OCI-M1 (cell line): ENCODE measurements at places on chromosomes 16 and 17.
A peak's percentile ranks its signal among the peaks of the same experiment; 100 is the strongest.

GRCh38 chr17:7329997-7330637 is 982 bp upstream of the NEURL4 start:
- peak; percentile 95 for DNase-seq

GRCh38 chr16:73553941-73554660 is 506.2 kb upstream of the ZFHX3 start:
- no peak for DNase-seq

- no peak for DNase-seq
Measured at GRCh38 chr16:26981266-26981938, 85.3 kb upstream of the C16orf82 start.

GRCh38 chr16:4625560-4626159 is 1.0 kb downstream of the MGRN1 start:
- DNase-seq = no peak

DNA sequence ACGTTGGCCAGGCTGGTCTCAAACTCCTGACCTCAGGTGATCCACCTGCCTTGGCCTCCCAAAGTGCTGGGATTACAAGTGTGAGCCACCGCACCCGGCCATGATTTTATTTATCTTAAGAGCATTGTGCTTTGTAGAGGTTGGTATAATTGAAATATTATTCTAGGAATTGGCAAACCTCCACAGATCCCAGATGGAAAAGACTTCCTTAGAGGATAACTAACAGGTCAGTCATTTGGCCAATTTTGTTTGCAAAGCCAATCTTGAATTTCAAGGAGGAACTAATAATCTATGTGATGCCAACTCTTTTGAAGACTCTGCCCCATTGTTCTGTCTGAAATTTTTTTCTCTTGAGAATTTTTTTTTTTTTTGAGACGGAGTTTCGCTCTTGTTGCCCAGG is 46.7 kb upstream of the SLC5A10 start:
- DNase-seq = no peak

DNA sequence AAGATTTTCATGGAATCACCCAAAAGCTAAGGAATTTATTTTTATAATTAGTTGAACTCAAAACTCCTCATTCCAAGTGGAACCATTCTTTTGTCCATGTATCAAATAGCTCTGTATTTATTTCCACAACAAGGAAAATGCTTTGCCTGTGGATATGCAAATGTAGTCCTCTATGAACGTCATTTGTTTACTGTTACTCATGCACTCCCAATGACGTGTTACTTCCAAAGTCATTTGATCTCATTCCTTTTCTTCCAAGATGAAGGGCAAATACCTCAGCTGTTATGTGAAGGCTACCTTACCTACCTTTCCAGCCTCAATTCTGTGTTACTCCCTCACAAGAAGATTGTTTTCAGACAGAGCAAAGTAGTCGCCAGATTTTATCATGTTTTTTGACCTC is 83.7 kb downstream of the ITFG1 start:
- no peak for DNase-seq

DNA sequence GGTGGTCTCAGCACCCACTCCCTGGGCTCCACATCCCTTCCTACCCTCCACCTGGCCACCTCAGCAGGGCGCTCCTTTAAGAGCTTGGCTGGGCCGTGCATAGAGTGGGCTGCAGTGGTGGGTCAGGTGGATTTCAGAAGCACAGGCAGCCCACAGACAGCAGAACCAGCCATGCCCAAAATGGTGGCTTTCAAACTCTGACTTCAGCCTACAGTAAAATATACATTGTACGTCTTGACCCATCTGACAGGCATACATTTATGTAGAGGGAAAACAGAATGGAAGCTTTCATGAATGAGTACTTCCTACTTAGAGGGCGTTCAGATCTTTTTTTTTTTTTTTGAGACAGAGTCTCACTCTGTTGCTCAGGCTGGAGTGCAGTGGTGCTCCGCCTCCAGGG is 26.0 kb upstream of the LASP1NB start:
- no peak for DNase-seq

DNA sequence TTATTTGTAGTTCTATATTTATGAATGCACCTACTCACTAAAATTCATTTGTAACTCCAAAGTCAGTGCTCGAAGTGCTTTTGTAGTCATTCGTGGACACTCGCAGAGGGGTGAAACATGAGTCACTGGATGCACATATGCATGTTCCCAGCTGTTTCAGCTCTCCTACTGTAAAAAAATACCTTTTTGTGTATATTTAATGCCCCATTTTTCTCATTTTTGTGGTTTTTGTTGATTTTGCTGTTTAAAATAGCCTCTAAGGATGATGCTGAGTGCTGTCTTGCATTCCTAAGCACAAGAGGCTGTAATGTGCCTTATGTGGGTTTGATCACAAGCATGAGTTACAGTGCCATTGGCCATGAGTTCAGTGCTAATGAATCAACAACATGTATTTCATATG is 30.6 kb downstream of the CENPV start:
- DNase-seq = no peak

- no peak for DNase-seq
Measured at GRCh38 chr16:85466989-85467388, 146.1 kb upstream of the GSE1 start.

- DNase-seq = no peak
Measured at GRCh38 chr17:29156781-29157180, 23.4 kb downstream of the MYO18A start.

- no peak for DNase-seq
Measured at GRCh38 chr16:77956231-77956630, 66.1 kb upstream of the CLEC3A start.

DNA sequence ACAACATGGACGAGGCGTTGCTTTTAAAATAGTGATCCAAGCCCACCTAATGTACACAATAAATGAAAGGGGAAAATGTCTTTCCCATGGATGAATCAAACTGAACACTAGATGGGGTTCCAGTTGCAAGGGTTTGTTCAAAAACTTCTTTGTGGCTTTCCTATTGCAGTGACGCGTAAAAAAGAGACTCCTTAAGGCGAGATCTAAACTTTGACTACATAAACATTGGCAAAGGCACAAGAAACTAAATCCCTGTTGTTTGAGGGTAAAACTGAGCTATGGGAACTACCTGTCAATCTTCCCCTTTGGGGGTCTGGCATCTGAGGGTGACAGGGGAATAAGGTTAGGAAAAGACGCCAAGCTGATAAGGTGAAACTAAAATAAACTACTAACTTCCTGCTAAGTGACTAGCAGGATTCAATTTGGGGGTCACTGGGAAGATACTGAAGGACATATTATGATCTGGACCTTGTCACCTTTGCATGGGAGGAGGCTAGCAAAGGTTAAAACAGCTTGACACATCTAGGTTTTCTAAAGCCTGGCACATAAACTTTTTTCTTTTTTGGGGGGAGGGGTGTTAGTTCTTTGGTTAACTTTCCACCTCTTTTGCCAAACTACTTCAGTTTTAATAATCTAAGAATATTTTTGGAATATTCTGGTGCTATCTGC is 4.7 kb downstream of the SALL1 start:
- DNase-seq = peak; percentile 23

DNA sequence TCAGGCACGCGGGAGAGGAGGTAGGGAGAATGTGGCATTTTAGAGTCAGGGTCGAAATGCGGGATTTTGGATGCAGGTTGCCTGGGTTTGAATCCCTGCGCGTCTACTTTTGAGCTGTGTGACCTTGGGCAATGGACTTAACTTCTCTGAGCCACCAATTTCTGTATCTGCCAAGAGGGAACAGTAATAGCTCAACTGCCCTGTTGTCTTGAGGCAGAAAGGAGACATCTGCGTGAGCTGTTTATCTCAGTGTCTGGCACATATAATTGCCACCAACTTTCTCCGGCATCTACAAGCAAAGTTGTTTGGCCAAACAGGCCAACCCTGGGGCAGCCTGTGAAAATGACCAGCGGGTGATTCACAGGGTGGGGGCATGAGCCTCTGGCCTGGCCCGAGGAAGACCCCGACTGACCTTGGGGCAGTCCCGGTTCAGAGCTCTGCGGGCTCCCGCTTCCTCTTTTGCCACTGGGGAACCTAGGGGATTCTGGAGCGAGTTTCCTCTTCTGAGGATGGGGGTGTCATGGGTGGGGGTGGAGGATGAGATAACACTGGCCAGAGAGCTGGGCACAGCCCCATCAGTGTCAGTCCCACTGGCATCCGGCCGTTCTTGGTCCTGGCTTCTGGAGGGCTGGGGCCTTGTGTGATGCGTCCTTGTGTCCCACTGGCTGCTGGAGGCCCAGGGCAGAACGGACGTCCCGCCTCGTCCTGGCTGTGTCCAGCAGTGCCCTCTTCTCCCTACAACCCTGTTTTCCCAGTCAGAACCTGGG is 1.3 kb downstream of the SNN start:
- DNase-seq = peak; percentile 49

- DNase-seq = no peak
Measured at GRCh38 chr17:40281663-40282062, 6.0 kb upstream of the CDC6 start.

GRCh38 chr17:34859652-34860051 is 101.6 kb downstream of the CCT6B start:
- no peak for DNase-seq

- DNase-seq = no peak
Measured at GRCh38 chr17:76251478-76252039, 11.3 kb upstream of the RNF157 start.

GRCh38 chr17:28885363-28885762 is 12.2 kb downstream of the FLOT2 start:
- no peak for DNase-seq

- no peak for DNase-seq
Measured at GRCh38 chr17:75869282-75870141, 8.9 kb downstream of the TRIM47 start.

- DNase-seq = no peak
Measured at GRCh38 chr17:855569-855968, 73.4 kb downstream of the MRM3 start.

- no peak for DNase-seq
Measured at GRCh38 chr16:1311738-1312466, 2.5 kb downstream of the UBE2I start.

DNA sequence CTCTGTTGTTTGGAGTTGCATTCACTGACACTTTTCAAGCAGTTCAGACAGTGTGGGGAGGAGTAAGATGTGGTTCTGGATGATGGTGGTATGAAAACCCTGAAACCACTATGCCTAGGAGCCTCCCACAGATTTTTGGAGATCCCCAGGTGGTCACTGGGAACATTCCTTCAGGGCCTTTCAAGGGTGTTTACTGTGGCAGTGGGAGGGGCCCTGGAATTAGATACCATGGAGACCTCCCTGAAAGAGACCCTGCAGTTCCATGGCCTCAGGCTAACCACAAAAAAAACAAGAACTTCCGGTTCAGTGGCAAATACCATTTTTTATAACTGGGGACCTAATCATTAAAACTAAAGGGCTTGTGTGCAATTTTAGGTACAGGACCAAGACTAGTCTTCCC is 79.9 kb downstream of the TMEM100 start:
- no peak for DNase-seq

- DNase-seq = no peak
Measured at GRCh38 chr17:6327007-6327406, 107.9 kb downstream of the AIPL1 start.
